CD4-positive, alpha-beta T cell treated with Interleukin-15 for 4 hours (primary cell): ENCODE measurements at places on chromosomes 12 and 14.

DNA sequence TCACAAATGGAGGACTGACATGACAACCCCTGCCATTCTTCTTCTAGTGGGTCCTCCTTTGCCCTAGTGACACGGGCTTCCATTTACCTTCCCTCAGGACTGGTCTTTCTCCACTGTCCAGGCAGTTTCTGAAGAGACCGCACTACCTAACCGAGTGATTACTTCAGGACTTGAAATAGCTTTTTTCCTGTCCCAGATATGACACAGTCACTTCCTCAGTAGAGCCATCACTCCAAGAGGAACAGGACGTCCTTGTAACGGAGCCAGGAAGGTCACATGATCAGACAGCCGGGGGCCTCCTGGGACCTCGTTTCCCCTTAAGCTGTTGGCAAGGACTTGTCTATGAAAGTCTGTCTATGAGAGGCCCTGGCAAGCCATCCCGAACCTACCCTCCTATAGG lies 62.3 kb downstream of the FOS start:
- no peak for DNase-seq

DNA sequence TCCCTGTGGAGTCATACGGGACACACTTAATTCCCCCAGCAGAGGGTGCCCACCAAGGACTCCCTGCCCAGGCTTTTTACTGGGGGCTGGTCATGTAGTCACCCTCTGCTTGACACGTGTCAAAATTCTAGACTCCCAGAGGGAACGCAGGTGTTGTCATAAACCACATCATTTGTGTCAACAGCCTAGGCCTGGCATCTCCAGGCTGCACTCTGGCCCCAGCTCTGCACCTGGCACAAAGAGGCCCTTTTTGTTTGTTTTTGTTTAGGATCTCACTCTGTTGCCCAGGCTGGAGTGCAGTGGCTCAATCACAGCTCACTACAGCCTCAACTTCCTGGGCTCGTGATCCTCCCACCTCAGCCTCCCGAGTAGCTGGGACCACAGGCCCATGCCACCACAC lies 21.1 kb downstream of the BRI3BP start:
- no peak for DNase-seq

DNA sequence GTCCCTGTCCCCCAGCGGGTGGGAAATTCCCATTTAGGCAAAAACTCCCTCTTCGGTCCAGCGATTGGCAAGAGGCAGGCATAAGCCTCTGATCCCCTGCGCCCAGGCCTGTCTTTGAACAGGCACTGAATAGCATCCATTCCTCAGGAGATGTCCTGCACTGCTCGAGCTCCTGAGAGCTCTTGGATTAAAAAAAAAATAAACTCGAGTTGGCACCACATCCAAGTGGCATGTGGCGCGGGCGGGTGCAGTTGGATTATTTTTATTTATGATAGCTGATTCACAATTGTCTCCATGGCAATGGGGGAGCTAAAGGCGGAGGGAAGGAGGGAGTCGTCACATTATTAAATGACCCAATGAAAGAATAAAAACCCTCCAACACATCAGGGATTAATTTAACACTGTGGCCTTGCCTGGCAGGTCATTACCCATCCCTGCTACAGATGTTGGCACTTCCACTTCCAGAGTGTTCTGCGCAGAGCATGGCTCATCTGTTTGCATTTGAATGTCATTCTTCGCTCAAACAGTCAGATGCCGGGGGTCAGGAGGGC lies 207.2 kb downstream of the AACS start:
- DNase-seq = no peak

DNA sequence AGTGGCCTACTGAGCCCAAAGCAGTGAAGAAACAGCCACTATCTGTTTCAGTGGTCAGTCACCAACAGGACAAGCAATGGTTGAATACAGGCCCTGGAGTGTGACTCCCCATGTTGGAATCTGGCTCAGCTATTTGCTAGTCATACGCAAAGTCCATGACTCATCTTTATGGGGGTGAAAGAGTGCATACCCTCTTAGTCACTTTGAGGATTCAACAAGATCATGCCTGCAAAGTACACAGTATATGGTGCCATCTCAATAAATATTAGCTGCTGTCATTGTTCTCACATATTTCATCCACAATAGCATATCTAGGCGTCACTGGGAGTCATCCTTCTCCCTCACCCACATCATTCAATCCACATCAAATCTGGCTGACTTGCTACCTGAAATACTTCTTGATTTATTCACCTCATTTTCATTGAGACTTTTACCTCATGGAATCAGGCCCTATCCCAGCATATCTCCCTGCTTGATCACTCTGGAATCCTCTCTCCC lies 26.4 kb upstream of the STAB2 start:
- no peak for DNase-seq

DNA sequence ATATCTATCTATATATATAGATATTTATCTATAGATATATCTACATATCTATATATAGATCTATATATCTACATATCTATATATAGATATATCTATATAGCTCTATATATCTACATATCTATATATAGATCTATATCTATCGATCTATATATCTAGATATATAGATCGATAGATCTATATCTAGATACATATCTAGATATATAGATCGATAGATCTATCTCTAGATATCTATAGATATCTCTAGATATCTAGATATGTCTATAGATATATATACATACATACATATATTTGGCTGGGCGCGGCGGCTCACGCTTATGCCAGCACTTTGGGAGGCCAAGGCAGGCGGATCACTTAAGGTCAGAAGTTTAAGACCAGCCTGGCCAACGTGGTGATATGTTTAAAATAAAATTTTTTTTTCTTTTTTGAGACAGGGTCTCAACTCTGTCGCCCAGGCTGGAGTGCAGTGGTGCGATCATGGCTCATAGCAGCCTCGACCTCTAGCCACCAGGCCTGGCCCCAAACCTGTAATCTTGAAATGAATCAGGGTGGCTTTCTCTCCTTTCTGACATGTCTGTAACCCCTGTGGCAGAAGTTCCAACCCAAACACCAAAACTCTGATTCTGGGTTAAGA lies 18.1 kb downstream of the ARPC3 start:
- DNase-seq = no peak

DNA sequence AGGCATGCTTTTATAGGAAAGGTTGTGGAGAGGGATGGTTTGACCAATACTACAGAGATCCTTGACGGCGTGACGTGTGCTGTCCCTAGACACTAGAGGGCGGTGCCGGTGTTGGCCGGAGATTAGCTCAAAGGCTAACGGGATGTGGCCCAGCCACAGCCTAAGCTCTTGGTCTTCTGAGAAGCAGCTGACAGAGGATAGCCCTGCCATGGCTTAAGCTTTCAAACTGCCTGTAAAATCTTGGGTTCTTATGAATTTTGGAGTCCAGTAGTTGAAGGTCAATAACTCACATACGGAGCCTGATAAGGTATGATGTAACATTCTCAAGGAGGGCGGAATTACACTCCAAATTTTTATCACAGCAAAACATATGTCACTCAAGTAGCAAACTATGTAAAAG lies 515.7 kb upstream of the ATXN7L3B start:
- no peak for DNase-seq

- DNase-seq = no peak
These were observed 19.1 kb downstream of the ANKRD9 start for GRCh38 chr14:102490456-102490855.
